ENCODE measurements at places on chromosomes 7 and 10. TPM values are rescaled to one million over a fixed set of nuclear protein-coding genes. Genes with fewer than 3 reads are reported as not detected.

NSUN5 gene
- total RNA-seq: 42.9 TPM

MPP7 gene
- 4.0 TPM for total RNA-seq

BMPER gene
- not detected for total RNA-seq

LBX1 gene
- not detected for total RNA-seq

ARF5 gene
- 142 TPM for total RNA-seq

GJD4 gene
- total RNA-seq: not detected

NPC1L1 gene
- total RNA-seq: not detected

PSD gene
- total RNA-seq: 1.4 TPM

GFRA1 gene
- not detected for total RNA-seq

BEND7 gene
- not detected for total RNA-seq

Measured in activated CD4-positive, alpha-beta memory T cell treated with anti-CD3 and anti-CD28 coated beads, Interleukin-2, amount 10 ng/mL, durations not matched to agents 7 days and 5 days (primary cell).